Suprapubic skin (tissue), 4 donors: ENCODE measurements at places on chromosomes 12 and 14. TPM values are rescaled to one million over a fixed set of nuclear protein-coding genes. Genes with fewer than 3 reads are reported as not detected.

Gene SLC17A8
- total RNA-seq: not detected

Gene PRB3
- 0.81 TPM for total RNA-seq

Gene PPFIA2
- total RNA-seq: 0.32 TPM

Gene RASSF8
- total RNA-seq: 14.2 TPM
